Posterior cingulate gyrus (tissue), 11 donors: ENCODE measurements at places on chromosomes 3 and 15.

- no peak for DNase-seq
Measured at GRCh38 chr15:27782125-27782524, 317.0 kb downstream of the OCA2 start.

DNA sequence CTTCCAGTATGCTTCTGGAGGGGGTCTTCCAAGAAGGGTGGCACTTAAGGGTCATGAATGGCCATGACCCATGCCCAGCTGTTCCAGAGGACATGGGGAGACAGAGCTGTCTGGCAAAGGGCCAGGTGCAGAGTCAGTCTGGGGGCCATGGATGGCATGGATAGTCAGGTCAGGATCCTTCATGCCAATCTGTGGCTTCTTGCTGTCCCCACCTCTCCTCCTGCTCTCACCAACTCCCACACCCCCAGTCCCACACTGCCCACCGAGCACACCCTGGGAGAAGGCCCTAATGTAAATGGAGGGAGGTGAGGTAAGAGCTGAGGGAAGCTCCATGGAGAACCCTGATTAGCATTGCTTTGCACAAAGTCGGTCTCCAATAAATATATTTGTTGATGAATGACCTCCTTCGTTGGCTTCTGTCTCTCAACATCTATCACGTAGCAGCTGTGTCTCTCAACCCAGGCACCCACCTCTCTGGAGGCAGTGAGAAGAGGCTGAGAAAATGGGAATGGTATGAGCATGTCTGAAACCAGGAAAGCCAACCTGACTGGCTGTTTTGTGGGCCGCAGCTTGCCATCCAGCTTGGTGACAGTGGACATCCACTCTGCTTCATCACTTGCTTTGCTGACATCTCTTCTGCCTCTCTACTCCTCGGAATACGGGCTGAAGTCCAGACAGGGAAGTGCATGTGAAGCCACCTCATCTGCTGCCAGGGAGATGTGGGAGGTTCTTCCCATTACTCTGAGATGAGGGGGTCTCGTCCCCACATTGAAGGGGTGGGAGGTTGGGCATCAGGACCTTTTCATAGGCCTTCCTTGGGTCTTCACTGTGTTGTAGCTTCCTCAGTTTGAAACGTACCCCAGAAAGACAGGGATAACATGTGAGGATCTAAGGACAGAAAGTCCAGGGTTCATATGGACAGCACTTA is 37.7 kb upstream of the RAB6B start:
- DNase-seq, result no peak

DNA sequence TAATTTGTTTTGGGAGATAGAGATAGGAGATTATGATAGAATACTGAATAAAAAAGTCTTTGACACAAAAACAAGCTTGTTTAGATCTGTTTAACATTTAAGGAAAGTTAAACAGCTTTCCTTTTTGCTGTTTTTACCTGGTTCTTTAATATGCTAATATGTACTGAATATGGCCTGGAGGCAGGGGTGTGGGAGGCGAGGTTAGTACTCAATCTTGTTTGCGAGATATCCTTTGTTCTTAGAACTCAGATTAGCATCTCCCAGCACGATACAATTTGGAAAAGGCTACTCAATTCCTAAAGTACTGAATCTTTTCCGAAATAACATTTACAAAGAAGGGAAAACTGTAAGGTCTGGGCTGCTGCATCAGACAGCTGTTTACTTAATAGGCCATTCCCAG is 40.8 kb upstream of the ST3GAL6 start:
- no peak for DNase-seq

DNA sequence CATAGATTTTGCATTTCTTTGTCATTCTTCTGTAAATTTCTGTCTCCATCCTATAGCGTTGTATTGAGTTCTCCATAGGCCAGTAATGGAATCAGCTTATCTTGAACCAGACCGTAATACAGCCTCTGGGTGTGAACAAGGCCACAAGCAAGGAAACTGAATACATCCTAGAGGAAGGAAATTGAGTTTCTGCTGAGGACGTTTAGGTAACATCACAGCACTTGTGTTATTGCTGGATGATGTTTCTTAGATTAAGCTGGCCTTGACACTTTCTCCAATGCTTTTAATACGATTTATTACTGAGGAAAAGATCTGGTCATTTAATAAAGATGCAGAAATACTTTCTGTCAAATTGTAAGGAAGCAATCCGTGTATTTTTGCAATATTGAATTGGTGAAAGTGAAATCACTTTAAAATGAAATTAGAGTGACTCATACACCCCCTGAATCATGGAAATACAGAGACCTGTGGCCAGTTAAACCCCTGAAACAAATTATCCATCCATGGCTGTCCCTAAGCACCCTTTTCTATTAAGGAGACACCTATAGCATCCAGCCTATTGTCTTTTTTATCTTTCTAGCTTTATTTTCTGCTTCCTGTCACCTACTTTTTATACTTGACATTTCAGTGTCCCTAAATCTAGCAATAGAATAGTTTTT is 48.5 kb upstream of the UBE3A start:
- no peak for DNase-seq

DNA sequence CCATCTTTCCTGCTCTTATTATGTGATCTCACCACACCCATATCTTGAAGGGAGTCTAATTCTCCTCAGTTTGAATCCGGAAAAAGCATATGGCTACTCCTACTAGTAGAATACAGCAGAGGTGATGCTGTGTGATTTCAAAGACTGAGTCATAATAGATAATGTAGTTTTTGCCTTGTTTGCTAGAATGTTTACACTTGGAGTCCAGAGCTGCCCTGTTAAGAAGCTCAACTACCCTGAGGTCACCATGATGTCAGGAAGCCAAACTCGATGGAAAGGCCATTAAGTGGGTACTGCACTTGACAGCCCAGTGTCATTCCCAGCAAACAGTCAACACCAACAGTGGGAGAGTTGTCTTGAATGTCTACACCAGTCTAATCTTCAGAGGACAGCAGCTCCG is 56.9 kb downstream of the CD200R1L start:
- no peak for DNase-seq

- no peak for DNase-seq
Measured at GRCh38 chr3:50652709-50653108, 22.0 kb upstream of the DOCK3 start.

DNA sequence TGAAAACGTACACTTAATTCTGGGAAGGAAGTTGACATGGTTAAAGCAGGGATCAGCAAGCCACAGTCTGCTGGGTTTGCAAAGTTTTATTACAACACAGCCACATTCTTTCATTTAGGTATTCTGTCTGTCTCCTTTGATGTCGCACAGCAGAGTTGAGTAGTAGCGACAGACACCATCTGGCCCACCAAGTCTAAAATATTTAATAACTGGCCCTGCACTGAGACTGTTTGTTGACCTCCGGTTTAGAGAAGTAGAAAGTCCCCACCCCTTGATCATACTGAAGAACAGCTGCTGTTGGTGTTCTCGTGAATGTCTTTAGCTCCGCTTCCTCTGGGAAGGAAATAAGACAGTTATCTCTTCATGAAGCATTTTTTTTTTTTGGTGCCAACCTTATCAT is 66.2 kb downstream of the MCTP2 start:
- no peak for DNase-seq
